ENCODE measurements at places on chromosomes 1 and 21.

GRCh38 chr1:93519199-93519829 is 71.4 kb downstream of the FNBP1L start:
- no peak for DNase-seq

GRCh38 chr21:14989359-14989758 is 75.4 kb downstream of the NRIP1 start:
- DNase-seq, result no peak

DNA sequence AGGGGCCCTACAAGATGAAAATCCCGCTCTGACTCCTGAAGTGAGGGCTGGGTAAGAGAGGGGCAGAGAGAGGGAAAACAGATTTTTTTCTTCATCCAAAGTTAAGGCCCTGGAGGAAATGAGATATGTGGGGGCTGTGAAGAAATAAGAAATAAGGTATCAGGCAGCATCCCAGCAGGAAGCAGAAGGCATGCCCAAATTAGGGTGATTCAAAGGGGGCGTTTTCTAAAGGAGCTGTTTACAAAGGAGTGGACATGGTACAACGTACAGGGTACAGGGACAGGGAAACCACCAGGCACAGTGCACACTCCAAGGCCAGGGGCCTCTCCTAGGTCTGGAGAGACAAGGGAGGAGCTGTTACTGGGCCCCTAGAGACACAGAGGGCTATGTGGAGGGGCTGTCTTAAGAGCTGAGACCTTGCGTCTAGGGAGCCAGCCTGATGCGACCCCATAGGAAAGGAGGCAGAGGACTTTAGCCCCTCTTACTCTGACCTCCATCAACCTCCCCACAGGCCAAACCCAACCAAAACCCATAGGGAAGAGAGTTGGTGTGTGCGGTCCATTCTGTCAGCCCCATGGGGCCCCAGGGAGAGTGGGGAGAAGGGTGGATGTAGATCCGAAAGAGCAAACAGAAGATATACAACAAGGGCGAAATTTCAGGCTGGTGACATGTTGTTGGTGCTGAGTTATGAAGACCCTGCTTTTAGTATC is 38.6 kb downstream of the STYXL2 start:
- no peak for DNase-seq

DNA sequence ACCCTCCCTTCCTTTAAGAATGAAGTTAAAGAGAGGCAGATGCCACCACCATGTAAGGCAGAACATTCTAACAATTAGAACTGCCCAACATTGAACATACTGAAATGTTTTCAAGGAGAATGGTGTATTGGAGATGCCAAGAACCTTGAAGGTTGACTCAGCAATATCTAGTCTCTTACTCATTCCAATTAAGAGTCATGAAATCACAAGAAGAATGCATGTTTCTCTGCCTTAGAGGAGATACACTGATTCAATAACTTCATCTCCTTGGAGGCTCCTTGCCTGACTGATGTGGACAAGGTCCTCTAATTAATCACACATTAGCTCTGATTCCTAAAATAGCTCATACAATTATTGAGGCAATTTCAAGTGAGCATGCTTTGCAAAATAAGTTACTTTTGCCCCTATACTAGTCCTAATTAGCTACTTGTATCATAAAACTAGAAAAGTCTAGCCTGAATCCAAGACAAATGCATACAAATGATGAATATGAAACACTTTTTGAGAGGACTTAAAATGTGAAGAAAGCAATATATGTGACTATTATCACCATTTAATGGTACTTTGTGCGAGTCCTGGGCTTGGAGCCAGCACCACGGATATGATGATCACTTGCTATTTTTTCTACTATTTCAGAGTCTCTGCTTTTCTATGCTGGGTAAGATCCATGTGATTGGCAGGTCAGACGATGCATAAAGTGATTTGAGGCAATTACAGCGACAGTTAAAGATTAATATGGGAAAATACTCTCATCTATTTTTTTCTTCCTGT is 114.5 kb downstream of the DSCAM start:
- no peak for DNase-seq

DNA sequence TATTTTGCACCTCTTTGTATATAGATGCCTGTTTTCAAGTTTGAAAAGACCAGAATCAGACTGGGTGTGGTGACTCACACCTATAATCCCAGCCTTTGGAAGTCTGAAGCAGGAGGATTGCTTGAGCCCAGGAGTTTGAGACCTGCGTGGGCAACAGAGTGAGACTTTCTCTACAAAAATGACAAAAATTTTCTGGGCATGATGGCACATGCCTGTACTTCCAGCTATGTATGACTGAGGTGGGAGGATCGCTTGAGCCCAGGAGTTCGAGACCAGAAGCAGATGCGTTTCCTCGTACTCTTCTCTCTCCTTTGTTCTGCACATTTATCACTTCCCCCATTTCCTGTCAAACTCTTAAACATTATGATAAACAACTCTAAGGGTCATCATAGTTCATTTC is 310.0 kb upstream of the SNX7 start:
- no peak for DNase-seq

DNA sequence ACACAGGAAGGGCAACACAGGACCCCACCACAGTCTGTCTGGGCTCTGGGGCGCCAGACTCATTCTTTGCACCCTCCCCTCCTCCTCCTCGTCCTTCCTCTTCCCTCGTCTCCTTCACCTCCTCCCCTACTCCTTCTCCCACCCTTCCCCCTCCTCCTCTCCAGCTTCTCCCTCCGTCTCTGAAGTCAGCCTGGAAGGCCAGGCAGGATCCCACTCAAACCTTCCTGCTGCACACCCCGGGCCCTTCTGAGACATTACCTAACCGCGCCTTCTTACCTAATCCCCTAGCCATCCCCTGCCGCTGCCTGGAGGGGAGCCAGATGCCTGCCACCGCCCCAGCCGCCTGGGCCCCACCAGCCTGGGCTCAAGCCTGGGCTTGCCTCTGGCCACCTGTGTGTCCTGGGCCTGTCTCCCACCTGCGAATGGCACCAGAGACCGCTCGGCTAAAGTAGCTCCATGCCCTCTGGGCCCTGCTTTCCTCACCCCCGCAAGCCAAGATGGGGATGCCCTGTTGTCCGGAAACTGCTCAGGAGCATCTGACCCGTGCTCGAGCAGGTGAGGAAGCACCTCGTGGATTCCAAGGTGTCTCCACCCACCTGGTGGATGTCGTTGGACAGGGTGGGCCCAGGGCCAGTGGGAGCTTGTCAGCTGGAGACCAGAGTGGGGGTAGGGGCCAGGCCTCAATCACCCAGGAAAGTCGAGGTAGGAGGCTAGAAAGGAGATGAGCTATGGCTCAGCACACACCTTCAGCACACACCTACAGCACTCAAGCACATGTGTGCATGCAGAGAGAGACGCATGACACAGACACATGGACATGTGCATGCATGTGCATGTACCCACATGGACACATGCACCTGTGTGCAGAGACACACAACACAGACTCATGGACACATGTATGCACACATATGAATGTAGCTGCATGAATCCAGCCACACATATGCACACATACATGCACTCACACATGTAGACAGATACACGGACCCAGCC is 31.9 kb downstream of the WNT9A start:
- no peak for DNase-seq

- DNase-seq, result no peak
Observed at GRCh38 chr1:243930822-243931671, 81.0 kb upstream of the AKT3 start.

DNA sequence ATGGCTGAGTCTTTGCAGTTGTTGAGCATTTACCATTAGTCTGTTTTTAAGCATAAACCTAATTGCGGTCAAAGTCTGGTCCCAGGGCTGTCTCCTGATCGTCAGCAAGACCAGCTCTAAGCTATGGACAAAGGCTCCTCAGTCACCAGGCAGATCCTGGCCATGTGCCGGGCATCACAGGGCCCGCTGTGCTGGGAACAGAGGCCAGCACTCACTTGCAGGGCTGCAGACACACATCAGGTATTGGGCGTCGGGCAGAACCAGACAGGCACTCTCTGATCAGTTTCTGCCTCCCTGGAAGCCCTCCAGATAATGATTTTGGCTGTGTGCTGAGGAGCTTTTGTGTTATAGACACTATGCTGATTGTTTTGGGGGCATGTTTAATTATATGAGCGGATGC is 26.6 kb downstream of the TMEM51 start:
- no peak for DNase-seq

GRCh38 chr1:41661428-41662060 is 177.1 kb upstream of the EDN2 start:
- no peak for DNase-seq

DNA sequence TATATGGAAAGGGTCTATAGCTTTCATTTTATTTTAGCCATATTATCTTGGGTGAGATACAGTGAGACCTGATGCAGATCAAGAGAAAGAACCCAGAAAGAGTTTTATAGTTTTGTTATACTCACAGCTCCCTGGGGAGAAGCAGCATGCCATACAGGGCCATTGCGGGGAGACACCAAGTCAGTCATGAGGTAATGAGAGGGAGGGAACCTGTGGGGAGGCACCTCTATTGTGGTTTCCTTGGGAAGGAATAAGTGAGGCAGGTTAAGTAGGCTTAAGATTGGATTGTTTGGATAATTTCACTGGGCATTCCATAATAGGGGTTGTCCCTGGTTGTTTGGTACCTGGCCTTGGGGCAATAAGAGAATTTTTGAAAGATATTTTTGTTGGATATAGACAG is 19.7 kb downstream of the AXDND1 start:
- DNase-seq, result no peak

- no peak for DNase-seq
Observed at GRCh38 chr1:180230791-180231505, 884 bp downstream of the LHX4 start.

DNA sequence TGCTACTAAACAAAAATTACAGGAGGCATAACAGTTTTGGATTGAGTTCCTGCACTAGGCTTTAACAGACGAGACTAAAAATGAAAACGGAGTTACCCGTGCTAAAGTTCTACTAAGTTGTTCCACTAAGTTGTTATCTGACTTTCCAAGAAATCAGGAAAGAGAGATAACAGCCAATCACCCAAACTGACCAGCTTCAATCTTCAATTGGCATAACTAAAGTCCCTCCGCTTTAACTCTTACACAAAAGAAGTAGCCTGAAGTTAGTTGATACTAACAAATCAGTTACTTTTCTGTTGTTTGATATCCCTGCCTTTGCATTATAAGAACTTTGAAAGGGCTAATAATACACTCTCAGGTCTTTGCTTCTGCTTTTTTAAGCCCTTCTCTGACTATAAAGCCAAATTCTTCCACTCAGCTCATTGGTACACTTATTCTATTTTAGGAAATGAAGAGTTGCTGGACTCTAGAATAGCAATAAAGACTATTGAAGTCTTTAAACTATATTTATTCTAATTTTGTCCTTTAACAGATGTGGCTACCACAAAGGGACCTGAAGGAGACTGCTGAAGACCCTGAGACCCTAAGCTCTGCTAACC is 61.3 kb downstream of the TESK2 start:
- no peak for DNase-seq

- DNase-seq, result no peak
Observed at GRCh38 chr1:167248707-167249642, 28.3 kb downstream of the POU2F1 start.

DNA sequence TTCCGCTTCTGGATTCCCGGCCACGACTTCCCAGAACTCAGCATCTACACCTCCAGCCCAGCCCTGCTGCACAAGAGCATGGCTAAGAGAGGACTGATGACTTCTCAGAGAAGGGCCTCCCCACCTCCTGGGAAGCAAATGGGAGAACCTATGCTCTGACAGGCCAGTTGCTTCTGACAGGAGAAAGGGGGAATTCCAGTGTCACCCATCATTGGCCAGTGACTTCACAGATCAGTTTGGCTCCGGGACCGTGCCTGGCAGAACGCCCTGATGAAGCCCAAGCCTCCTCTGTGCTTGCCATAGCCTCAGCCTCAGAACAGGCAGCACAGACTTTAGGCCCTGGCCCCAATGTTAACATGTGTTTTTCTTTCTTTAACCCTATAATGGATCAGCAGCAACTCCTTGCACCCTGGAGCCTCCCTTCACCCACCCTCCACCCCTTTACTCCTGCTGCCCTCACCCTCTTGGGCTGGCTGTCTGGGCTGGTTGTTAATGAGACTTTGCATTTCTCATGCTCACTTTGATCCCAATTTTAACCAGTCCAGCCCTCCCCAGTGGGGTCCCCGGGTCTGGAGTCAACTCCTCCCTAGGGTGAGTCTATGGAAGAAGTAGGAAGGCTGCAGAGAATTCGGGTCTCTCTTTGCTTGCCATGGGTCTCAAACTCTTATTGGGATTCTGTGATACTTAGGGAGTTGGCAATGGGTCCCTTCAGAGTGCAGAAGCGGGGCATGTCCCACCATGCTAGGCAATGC is 42.7 kb upstream of the SLC30A1 start:
- DNase-seq, result no peak

- DNase-seq, result no peak
Observed at GRCh38 chr1:211715971-211716370, 40.5 kb upstream of the NEK2 start.

DNA sequence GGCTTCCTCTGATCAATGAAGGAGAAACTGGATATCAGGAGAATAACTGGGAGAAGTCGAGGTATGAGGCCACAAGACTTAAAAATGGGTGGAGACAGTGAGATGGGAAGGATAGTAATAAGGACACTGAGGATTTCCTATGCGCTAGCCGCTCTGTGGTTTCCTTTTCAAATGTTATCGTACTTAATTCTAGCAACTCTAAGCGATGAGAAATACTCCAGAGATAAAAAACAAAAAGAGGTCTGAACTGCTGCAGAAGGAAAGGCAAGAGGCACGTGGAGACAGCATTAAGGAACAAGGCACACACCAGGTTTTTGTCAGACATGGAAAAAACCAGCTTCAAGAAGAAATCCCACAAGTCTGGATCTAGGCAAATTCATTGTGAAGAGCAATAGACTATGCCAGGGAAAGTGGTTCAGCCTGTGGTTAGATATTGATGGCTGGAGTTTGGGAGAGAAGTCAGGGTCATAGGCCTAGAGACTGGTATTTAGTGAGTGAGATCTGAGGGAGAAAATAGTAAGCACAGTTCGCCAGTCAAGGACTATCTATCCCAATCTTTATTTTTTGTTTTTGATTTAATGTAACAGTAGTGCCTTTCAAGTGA is 5.3 kb downstream of the CLCA2 start:
- no peak for DNase-seq

DNA sequence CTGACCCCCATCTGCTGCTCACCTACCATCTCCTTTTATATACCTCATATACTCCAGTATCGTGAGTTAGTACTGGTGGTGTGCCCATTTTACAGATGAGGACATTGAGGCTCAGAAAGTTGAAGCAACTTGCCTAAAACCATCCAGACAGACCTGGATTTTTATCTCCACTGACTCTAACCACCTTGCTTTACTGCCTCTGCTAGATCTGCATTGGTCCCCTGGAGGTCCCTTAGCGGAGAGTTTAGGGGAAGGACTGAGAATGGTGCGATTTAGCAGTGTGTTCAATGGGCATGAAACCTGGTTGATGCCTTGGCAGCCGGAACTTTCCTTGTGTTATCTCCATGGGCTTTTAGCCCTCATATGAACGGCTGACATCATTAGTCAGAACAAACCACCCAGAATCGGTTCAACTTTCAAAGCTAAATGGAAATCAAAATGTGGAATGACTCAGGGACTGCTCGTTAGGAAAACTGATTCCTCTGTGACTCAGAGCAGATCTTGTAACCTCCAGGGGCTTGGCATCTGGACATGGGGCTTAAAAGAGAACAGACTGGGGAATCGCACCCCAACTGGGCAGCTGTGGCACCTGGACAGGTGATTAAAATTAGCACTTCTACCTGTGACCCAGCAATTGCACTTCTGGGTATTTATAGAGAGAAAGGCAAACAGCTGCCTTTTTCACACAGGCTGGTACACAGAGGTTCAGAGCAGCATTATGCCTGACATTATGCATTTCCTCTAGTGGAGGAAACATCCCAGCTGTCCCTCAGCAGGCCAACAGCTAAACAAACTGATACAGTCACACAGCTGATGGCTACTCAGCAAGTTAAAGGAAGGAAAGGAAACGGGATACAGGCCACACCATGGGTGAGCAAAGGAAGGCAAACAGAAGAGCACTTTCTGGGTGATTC is 25.3 kb downstream of the TMEM51 start:
- no peak for DNase-seq

Measured in activated CD4-positive, CD25-positive, alpha-beta regulatory T cell treated with anti-CD3 and anti-CD28 coated beads, Interleukin-2, amount 50 U/mL, for 16 hours (primary cell).